CD14-positive monocyte (primary cell): ENCODE measurements at places on chromosomes 7 and 10. TPM values are rescaled to one million over a fixed set of nuclear protein-coding genes. Genes with fewer than 3 reads are reported as not detected.

DNA sequence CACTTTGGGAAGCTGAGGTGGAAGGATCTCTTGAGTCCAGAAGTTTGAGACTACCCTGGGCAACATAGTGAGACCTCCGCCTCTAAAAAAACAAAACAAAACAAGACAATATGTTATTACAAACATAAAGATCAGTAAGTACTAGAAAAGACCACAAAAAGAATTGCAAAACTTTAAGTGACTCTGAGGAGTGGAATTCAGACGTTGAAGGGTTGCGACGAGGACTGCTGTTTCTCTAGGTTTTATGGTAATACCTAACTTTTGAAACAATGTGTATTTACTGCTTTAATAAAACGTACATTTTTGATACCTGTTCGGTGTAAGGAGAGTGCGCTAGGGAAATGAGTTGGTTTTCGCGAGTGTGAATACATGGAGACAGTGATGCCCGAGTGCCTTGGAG, 250.4 kb downstream of the GATA3 start:
- H3K27me3 ChIP-seq = no peaks in the 10 kb centered on the region
- H3K27ac ChIP-seq = no peak overlapping the region
- no peak overlapping the region for H3K4me3 ChIP-seq
- H3K36me3 ChIP-seq = no peaks in the 10 kb centered on the region

Gene PLAC9
- polyA plus RNA-seq = not detected

DNA sequence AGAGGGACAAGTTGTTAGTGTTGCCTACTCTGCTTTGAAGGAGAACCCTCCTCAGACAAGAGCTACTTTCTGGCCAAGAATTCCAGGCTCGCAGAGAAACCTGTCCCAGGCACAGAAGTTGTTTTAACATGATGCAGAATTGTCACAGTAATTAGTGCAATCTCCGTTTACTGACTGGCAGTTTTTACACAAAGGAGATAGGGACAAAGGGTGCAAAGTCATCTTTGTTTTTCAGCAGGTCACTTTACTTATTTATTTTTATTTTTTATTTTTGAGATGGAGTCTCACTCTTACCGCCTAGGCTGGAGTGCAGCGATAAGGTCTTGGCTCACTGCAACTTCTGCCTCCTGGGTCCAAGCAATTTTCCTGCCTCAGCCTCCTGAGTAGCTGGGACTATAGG, 12.3 kb downstream of the TCF7L2 start:
- no peak for DNase-seq
- peaks cover 20% of the 10 kb centered on the region for H3K4me1 ChIP-seq
- no peaks in the 10 kb centered on the region for H3K27me3 ChIP-seq
- H3K27ac ChIP-seq = no peak overlapping the region

Gene CNNM1
- polyA plus RNA-seq = not detected in 2 replicates

Gene CNTNAP2
- not detected for polyA plus RNA-seq

Gene CTAGE4
- polyA plus RNA-seq = not detected in 2 replicates

GRCh38 chr10:110421512-110422138, 76.1 kb upstream of the DUSP5 start:
- no peaks in the 10 kb centered on the region for H3K27me3 ChIP-seq
- DNase-seq = peak; percentile 5
- no peaks in the 10 kb centered on the region for H3K36me3 ChIP-seq
- peaks cover 65% of the 10 kb centered on the region for H3K4me1 ChIP-seq
- no peak overlapping the region for H3K27ac ChIP-seq
- no peak overlapping the region for H3K4me3 ChIP-seq

- H3K27me3 ChIP-seq = no peaks in the 10 kb centered on the region
- no peak for DNase-seq
- H3K4me3 ChIP-seq = no peak overlapping the region
- no peaks in the 10 kb centered on the region for H3K4me1 ChIP-seq
- H3K36me3 ChIP-seq = peaks cover 71% of the 10 kb centered on the region
These were observed 129.0 kb upstream of the ODAD2 start for GRCh38 chr10:28127881-28128280.

Gene PRRT4
- polyA plus RNA-seq = 1.1 and 1.9 TPM in 2 replicates

Gene CHST3
- not detected for polyA plus RNA-seq

Gene DOCK4
- 2.7 TPM for polyA plus RNA-seq

- H3K27ac ChIP-seq = no peak overlapping the region
- no peaks in the 10 kb centered on the region for H3K36me3 ChIP-seq
These were observed 109.4 kb downstream of the HIBADH start for GRCh38 chr7:27553273-27553672.

Gene PDE6C
- not detected for polyA plus RNA-seq

- peak overlapping the region; percentile 83 for H3K4me3 ChIP-seq
- peak overlapping the region; percentile 91 for H3K27ac ChIP-seq
- H3K36me3 ChIP-seq = peaks cover 2% of the 10 kb centered on the region
These were observed 449 bp downstream of the NUDT5 start for GRCh38 chr10:12195281-12195602.

Gene GPC2
- polyA plus RNA-seq = not detected

GRCh38 chr10:132223156-132223590, 36.4 kb downstream of the DPYSL4 start:
- peaks cover 38% of the 10 kb centered on the region for H3K4me1 ChIP-seq
- peaks cover 17% of the 10 kb centered on the region for H3K36me3 ChIP-seq
- no peak overlapping the region for H3K27ac ChIP-seq
- DNase-seq = peak; percentile 80

GRCh38 chr7:43554423-43554822, 28.5 kb upstream of the STK17A start:
- no peaks in the 10 kb centered on the region for H3K4me1 ChIP-seq
- H3K27ac ChIP-seq = no peak overlapping the region
- no peak for DNase-seq
- H3K27me3 ChIP-seq = no peaks in the 10 kb centered on the region
- no peak overlapping the region for H3K4me3 ChIP-seq

Gene UNC5B
- polyA plus RNA-seq = 0.72 and 0.98 TPM in 2 replicates

Gene IKZF1
- polyA plus RNA-seq = 130 and 153 TPM in 2 replicates

- peaks cover 41% of the 10 kb centered on the region for H3K27me3 ChIP-seq
- H3K27ac ChIP-seq = no peak overlapping the region
- H3K4me1 ChIP-seq = no peaks in the 10 kb centered on the region
- DNase-seq = no peak
- H3K36me3 ChIP-seq = no peaks in the 10 kb centered on the region
These were observed 1.0 kb upstream of the LRRTM3 start for GRCh38 chr10:66924674-66925345.

Gene PGAM2
- not detected for polyA plus RNA-seq

- DNase-seq = no peak
- H3K27ac ChIP-seq = no peak overlapping the region
- no peaks in the 10 kb centered on the region for H3K27me3 ChIP-seq
- no peaks in the 10 kb centered on the region for H3K36me3 ChIP-seq
- no peak overlapping the region for H3K4me3 ChIP-seq
These were observed 719.6 kb downstream of the CCSER2 start for GRCh38 chr10:85047979-85048378.

DNA sequence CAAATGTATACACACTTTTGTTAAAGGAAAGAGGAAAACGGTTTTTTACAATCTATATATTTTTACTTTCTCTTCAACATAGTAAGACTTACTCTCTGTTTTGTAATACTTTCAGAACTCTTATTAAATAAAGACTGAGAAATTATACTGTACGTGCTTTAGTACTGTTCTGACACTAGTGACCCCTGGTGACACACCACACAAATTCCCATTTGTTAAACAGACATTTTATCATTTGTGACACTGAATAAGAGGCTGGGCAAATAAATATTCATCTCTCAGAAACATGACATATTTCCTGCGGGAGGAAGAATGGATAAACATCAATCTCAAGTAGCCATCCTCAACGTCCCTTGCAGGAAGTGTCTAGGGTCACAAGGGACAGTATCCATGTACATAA, 68.9 kb upstream of the ZNF33B start:
- H3K4me1 ChIP-seq = no peaks in the 10 kb centered on the region
- H3K4me3 ChIP-seq = no peak overlapping the region
- H3K36me3 ChIP-seq = no peaks in the 10 kb centered on the region
- no peak overlapping the region for H3K27ac ChIP-seq
- no peaks in the 10 kb centered on the region for H3K27me3 ChIP-seq
- no peak for DNase-seq

Gene PTPRN2
- 0.97 TPM for polyA plus RNA-seq

Gene RAB18
- polyA plus RNA-seq = 7.6 and 22.1 TPM in 2 replicates

Gene ASZ1
- not detected for polyA plus RNA-seq

Gene EPC1
- polyA plus RNA-seq = 58.4 and 60.8 TPM in 2 replicates

DNA sequence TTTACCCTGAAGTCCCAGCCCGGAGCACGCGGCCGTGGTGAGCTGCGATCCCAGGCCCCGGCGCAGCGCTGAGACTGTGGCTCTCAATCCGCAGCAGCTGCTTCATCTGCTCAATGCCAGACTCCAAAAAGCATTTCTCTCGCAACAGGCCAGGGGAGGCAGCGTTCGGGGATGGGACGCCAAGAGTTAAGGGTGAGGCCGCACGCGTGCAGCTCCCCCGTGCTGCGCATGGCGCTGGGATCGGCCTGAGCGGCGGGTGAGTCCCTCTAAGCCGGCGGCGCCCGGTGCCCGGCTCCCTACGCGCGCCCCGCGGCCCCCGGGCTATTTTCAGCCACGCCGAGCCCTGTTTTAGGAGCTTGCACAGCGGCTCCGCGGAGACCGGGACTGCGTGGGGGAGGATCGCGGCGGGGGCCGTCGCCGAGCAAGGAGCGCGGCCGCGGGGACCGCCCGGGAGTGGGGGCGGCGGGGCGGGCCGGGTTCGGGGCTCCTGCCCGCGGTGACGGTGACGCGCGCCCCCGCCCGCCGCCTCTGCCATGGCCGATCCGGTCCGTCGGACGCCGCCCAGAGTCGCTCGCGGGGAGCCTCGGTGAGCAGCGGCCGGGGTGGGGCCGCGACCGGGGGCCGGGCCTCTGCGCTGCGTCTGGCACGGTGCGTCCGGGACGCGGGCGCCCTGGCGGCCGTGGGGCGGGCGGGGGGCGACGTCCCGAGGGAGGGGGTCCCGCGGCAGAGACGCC, 29.4 kb upstream of the JAKMIP3 start:
- DNase-seq = no peak
- H3K27me3 ChIP-seq = peaks cover 14% of the 10 kb centered on the region
- H3K27ac ChIP-seq = no peak overlapping the region
- no peaks in the 10 kb centered on the region for H3K36me3 ChIP-seq
- H3K4me1 ChIP-seq = no peaks in the 10 kb centered on the region

Gene RAPGEF5
- not detected for polyA plus RNA-seq

- H3K27ac ChIP-seq = no peak overlapping the region
- no peak overlapping the region for H3K4me3 ChIP-seq
- H3K27me3 ChIP-seq = no peaks in the 10 kb centered on the region
- H3K4me1 ChIP-seq = no peaks in the 10 kb centered on the region
- DNase-seq = no peak
- no peaks in the 10 kb centered on the region for H3K36me3 ChIP-seq
These were observed 736.9 kb downstream of the PARD3 start for GRCh38 chr10:34078017-34078744.

DNA sequence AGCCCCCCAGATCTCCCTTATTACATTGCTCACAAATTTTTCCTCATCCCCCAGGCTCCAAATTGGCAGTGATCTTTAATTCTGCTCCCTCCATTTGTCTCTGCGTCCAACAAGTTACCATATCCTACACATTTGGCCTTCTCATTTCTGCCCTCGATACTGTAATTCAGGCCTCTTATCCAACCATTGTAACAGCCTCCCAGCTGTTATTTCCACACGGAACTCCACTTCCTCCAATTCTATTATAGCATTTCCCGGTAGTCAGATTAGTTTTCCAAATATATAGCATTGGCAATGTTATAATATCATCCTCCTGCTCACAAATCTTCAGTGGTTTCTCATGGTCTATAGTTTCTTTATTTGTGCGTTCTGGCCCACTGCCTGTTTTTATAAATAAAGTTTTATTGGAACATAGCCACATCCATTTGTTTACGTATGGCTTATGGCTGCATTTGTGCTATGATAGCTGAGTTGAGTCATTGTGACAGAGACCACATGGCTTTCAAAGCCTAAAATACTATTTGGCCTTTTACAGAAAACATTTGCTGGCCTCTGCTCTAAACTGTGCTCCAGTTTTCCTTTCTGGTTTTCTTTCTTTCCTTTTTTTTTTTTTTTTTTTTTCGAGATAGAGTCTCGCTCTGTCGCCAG, 126.5 kb upstream of the ZNF438 start:
- no peak overlapping the region for H3K4me3 ChIP-seq
- H3K27me3 ChIP-seq = no peaks in the 10 kb centered on the region
- no peak for DNase-seq
- no peaks in the 10 kb centered on the region for H3K36me3 ChIP-seq
- H3K27ac ChIP-seq = no peak overlapping the region
- H3K4me1 ChIP-seq = no peaks in the 10 kb centered on the region

Gene GPR146
- 0.48 TPM for polyA plus RNA-seq

DNA sequence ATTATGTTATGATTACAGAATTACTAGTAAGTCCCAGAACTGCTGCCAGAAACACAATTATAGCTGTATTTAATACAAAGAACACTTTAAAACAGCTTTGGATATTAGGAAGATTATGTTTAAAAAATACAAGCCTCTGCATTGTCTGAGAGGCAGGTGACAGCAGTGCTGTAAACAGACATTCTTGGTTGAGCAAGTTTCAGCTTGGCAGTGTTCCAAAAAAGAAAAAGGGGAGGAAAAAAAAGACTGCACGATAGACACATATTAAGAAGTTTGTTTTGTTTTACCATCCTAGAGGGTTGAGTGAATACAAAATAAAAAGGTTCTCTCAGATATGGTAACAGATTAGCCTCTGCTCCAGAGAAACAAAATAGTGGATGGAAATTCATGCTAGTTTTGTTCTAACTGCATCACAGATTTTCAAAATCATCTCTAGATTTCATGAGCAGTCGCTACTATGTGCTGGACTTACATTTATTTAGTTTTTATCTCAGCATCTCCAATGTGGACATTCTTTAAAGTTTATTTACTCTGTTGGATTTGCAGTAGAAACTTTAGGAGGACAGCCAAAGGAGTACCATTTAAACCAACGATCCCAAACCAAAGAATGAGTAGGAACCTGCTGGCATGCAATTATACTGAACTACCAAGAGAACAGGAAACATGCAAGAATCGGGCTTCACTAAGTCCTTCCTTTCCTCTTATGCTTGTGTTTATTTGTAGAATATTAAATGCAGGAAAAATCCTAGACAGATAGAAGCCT, 9.0 kb downstream of the FAM204A start:
- no peaks in the 10 kb centered on the region for H3K4me1 ChIP-seq
- H3K4me3 ChIP-seq = no peak overlapping the region
- no peaks in the 10 kb centered on the region for H3K27me3 ChIP-seq
- peaks cover 75% of the 10 kb centered on the region for H3K36me3 ChIP-seq
- H3K27ac ChIP-seq = no peak overlapping the region

Gene CDH23
- polyA plus RNA-seq = 10.5 TPM

Gene RADIL
- not detected for polyA plus RNA-seq

Gene DPCD
- 9.0 TPM for polyA plus RNA-seq

DNA sequence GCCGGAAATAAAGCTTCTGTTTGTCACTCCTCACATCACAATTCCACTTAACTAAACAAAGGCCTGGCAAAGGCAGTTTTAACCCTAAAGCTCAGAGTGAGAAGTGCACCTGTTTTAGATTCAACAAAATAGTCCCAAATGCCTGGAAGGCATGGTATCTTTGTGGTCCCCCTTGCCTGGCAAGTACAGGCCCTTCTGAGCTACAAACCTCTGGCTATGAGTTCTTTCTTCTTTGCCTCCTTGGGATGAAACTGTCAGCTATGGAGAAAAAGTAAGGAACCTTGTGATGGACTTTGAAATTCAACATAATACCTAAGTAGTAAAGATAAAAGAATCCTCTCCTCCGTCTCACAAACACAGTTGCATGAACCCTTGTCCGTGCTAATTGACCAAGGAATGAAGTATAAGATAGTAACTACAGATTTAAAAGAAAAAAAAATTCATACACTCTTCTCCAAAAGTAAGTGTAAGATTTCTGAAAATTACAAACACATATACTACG, 244.5 kb upstream of the ETV1 start:
- H3K27ac ChIP-seq = no peak overlapping the region
- no peaks in the 10 kb centered on the region for H3K27me3 ChIP-seq
- no peaks in the 10 kb centered on the region for H3K4me1 ChIP-seq
- DNase-seq = no peak
- H3K4me3 ChIP-seq = no peak overlapping the region

Gene ZNF438
- polyA plus RNA-seq = 9.3 TPM
